Activated CD8-positive, alpha-beta memory T cell treated with anti-CD3 and anti-CD28 coated beads for 48 hours (primary cell): ENCODE measurements at places on chromosomes 6 and 20.

- DNase-seq = no peak
These were observed 31.9 kb downstream of the ARID1B start for GRCh38 chr6:156809034-156809433.

- no peak for DNase-seq
These were observed 53.0 kb downstream of the FARS2 start for GRCh38 chr6:5314191-5314865.

- no peak for DNase-seq
These were observed 8.8 kb upstream of the MOG start for GRCh38 chr6:29647927-29648642.

- DNase-seq = no peak
These were observed 314.8 kb upstream of the QKI start for GRCh38 chr6:163099621-163100171.

DNA sequence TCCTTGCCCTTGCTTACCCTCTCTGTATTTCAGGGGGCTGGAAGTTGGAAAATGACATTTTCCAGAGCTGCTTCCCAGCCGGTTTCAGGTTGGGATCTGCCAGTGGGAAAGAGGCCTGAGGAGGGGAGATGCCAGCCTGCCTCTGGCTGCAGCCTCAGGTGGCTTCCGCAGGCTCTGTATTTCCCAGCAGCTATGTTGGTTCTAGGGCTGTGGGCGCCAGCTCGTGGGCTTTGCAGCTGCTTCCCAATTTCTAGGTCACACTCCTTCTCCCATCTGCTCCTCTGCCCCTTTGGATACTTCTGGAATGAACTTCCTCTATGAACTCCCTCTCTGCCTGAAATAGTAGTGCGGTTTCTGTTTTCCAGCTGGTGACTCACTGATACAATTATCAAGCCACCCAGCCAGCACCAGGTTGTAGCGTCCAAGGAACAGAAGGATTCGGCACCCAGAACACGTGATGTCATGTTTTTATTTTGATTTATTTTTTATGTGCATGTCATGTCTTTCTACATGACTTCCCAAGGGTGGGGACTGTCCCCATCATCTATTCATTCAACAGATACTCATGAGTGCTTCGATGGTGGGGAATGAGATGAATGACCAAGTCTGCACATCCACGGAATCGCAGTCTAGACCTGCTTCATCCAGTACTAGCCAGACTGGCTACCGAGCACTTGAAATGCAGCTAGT lies 38.0 kb downstream of the TGM2 start:
- no peak for DNase-seq

GRCh38 chr20:1310071-1310470 lies 18.9 kb downstream of the SDCBP2 start:
- no peak for DNase-seq

DNA sequence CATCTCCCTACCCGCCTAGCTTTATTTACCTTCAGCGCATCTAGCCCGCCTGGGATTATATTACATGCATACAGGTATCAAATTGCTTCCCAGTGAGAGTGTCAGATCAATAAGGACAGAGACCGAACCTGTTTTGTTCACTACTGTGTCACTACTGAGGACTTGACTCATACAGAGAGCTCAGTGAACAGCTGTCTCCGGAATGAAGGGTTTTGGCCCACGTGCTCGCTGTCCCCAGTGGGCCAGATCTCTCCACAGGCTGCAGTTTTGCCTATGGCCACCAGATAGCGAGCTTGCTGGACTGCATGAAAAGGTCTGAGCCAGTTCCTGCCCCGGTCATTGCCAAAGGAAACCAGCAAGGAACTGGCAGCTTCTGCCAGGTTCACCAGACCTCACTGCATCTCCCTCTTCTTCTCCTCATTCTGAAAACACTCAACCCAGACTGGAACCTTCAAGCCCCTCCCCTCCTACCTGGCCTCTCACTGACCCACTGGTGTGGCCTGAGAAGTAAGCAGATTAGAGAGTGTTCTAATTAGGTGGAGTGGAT lies 150.8 kb downstream of the ZMYND8 start:
- DNase-seq = peak; percentile 37
